ENCODE measurements at places on chromosomes 2 and 18.

- no peak for DNase-seq
These were observed 83.8 kb downstream of the MAP4K4 start for GRCh38 chr2:101781326-101781725.

GRCh38 chr18:12253027-12253426 is 1.1 kb upstream of the CIDEA start:
- DNase-seq = no peak

DNA sequence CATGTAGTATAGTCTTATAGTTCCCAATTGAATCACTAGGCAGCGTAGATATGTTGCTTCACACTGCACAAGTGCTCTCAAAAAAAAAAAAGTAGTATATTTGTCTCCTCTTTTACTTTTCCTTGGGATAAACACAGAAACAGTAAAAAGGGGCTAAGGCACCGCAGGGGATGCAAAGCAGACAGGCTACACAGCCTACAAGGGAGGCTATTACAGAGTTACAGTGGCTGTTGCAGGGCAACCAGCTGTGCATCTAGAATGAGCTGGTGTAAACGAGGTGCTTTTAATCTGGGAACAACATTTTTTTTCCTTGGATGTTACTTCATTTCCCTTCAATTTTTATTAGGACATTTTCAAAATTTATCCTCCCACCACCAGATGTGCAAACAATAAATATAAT is 1934.7 kb upstream of the CELF4 start:
- no peak for DNase-seq

DNA sequence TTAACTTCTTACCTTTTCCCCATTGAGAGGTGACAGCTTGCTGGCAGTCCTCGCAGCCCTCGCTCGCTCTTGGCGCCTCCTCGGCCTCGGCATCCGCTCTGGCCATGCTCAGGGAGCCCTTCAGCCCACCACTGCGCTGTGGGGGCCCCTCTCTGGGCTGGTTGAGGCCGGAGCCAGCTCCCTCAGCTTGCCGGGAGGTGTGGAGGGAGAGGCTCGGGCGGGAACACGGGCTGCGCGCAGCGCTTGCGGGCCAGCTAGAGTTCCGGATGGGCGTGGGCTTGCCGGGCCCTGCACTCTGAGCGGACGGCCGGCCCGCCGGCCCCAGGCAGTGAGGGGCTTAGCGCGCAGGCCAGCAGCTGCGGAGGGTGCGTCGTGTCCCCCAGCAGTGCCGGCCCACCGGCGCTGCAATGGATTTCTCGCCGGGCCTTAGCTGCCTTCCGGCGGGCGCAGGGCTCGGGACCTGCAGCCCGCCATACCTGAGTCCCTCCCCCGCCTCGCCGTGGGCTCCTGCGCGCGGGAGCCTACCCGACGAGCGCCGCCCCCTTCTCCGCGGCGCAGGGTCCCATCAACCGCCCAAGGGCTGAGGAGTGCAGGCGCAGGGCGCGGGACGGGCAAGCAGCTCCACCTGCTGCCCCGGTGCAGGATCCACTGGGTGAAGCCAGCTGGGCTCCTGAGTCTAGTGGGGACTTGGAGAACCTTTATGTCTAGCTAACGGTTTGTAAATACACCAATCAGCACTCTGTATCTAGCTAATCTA is 335.0 kb downstream of the CBLN2 start:
- DNase-seq = no peak

Data from NCI-H446 treated with DMSO at 0.1 percent for 48 hours (cell line).